H54 (cell line): ENCODE measurements at places on chromosomes 2 and 18.

DNA sequence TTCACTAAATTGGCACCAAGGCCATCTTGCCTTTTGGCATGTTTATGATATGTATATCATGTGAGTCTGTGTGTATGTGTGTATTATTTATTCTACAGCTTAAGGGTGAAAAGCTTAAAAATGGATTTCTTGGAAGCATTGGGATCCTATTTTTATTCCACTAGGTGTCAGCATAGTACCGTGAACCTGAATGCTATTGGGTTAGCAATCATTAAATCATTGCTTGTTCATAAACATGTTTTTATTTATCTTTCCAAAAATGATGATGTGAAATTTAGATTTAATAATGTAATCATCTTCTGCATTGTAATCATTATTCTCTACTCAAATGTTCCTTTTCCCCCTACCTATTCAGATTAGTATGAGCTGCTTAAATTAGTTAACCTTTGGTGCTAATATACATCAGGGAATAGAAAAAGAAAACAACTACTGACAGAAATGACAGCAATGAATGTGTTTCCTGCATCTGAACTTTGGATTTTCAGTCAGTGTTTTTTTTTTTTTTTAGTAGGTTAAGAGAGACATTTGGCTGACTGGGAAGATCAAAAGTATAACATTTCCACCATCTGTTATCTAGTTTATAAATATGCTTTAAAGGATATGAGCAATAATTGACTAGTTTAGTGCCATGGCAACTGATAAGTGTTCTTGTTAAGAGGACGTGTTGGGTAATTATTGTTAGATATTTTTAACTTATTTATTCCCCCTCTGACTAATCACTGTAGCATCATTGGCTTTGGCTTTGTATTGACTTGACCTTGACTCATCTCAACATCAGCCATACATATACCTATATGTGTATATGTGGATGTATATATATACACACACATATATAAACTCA, 14.1 kb upstream of the ZSWIM2 start:
- no peak for DNase-seq

- DNase-seq: no peak
Measured at GRCh38 chr18:77105028-77105427, 27.6 kb downstream of the MBP start.

DNA sequence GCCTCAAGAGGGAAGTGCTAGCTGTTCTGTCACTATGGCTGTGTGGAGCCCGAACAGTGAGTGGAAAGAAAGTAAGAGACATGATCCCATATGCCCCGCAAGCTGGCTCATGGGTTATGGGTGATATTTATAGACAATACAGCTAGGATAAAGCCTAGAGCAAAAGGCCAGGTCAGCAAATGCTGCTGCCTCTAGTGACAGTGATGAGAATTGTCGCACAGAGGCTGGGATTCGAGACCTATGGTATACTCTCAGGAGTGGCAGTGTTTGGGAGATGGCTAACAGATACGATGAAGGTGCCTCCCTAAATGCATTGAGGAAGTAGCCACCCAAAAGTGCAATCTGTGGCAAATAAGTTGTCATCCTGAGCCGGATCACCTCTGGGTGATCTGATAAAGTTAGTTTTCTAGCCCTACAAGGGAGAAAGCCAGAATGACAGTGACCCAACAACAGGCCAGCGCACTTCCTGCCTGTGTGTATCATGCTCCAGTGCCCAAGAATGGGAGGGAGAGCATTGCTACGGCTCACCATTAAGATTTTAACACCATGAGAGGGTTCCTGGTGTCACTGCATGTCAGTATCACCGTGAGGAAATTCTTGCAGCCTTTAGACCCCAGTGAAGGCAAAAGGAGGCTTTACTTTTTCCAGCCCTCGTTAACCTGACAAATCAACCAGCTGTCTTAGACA, 92.2 kb upstream of the TGFA start:
- DNase-seq: peak; percentile 24

DNA sequence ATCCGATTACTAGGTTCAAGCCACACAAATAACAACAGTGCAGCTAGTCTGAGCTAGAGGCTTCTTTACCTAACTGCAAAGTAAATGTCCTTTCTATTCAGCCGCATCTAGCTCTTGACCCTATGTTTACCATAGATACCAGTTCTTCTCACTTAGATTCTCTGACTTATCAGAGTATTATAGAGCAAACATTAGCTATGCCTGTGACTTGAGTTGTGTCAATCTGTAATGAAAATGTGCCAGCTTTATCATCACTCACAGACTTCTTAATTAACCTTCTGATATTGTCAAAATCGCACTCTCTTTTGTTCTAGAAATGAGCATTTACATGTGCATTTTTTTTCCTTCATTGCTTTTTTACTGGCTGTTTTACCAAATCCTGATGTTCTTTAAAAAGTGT, 79.9 kb downstream of the BCL11A start:
- DNase-seq: no peak

DNA sequence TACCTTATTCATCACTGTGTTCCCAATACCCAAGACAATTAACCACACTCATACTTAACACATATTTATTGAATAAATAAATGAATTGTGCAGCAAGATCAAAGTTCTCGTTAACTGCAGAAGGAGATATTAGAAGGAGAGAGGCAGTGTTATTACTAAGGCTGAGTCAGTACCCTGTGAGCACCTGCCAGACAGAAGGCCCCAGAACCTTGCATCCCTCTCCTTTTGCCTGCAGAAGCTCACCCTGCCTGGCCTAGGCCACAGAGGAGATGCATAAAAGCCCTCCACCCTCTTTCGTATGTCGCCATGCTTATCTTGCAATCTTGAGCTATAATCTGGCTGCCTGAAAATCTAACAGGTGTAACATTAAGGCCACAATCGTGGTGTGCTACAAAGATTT, 20.5 kb upstream of the RNF149 start:
- no peak for DNase-seq

- DNase-seq: no peak
Measured at GRCh38 chr18:45645610-45646009, 30.3 kb downstream of the SLC14A2 start.

DNA sequence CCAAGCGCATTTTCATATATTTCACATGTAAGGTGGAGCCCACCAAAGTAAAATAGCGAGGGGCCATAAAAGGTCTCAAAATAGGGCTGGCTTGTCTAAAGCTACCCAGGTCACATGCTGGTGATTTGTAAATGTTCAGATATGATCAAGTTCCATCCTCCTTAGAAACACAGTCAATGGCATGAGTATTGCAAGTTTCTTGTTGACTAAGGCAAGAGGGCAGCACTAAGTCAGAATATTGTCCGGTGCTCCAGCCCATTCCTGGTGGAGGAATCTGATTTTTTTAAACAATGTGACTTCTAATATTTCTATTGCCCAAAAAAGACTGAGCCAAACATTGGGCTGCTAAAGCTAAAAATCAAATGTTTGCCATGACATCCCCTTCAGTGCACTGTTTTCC, 85.1 kb downstream of the LAMA1 start:
- no peak for DNase-seq

- DNase-seq: no peak
Measured at GRCh38 chr2:132797556-132797955, 127.6 kb upstream of the LYPD1 start.

- DNase-seq: no peak
Measured at GRCh38 chr2:176242276-176242675, 27.0 kb upstream of the MTX2 start.

GRCh38 chr2:172094294-172095145, 8.2 kb downstream of the DLX2 start:
- no peak for DNase-seq

GRCh38 chr2:124325667-124326440, 300.8 kb downstream of the CNTNAP5 start:
- no peak for DNase-seq

GRCh38 chr2:188665727-188666304, 308.4 kb upstream of the COL3A1 start:
- no peak for DNase-seq

- DNase-seq: no peak
Measured at GRCh38 chr18:49837889-49838288, 24.6 kb upstream of the ACAA2 start.

GRCh38 chr2:53715568-53715967, 52.0 kb upstream of the CHAC2 start:
- no peak for DNase-seq

- DNase-seq: no peak
Measured at GRCh38 chr2:96900237-96900636, 30.4 kb upstream of the SEMA4C start.

GRCh38 chr18:63149302-63149587, 170.3 kb downstream of the BCL2 start:
- no peak for DNase-seq
